AG08395 (cell line): ENCODE measurements at places on chromosomes 2 and 18.

DNA sequence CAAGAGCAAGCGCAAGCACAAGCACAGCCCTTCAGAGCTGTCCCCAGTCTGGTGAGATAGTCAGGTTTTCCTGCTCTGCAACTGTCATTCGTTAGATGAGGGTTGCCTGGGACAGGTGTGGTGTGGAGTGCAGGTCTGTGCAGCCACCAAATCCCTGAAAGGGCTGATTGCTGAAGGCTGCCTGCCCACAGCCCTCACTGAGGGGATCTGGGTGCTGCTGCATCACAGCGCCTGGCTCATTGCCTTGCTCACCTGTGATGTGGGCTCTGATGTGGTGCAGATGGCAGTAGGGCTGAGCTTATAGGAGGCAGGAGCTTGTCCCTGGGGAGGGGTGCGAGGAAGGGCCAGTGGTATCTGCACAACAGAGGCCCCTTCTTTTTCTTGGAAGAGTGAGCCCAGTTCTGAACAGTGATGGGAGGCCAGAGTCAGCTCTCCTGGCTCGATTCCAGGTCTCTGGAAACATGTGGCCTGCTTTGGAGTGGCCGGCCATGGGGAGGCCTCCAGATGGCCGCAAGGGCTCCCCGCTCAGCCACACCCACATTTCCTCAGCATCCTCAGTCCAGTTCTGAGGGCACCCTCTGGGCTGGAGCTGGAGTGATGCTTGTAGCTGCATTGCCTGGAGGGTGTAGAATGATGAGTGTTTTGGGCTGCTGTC, 11.4 kb downstream of the UBE2F start:
- peak; percentile 74 for DNase-seq

GRCh38 chr18:46939337-46939963, 22.0 kb downstream of the KATNAL2 start:
- DNase-seq: peak; percentile 67

DNA sequence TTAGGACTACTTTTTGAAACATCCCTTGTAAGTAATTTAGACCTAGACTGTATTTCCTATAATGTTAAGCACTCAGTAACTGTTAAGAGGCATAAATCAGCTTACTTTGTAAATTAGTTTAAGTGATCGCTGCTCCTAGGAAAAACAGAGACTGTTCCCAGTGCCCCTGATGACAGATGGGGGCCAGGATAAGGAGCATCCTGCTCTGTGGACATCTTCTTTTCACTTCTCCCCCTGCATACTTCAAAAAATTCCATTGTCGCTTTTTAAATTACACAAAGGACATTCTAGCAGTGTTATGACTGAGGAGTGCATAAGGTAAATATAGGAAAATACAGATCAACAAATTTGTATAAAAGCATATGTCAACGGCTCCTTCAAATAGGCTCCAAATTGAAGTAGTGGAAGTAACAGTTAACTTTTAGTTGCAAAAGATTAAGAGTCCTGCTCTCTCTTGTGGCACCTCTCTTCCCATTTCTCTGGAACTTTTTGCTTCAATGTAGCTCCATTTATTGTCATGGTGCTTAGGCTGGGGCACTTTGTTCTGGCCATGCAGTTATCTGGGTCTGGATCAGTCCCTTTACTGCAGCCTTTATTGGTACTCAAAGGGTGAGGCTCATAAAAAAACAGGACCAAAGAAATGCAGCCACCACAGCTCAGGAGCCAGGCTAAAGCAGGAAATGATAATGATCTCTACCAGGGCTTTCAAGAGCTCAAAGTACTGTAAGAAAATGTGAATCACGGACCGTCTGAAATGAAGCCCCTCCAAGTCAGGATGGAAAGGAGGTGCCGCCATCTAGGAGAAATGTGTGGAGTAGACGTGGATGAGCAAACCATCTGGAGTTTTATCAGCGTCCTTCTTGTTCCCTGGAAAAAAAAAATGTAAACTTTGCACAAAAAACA, 162.1 kb upstream of the ZNF516 start:
- DNase-seq: no peak

- DNase-seq: no peak
Measured at GRCh38 chr2:49035481-49035880, 118.8 kb downstream of the FSHR start.

GRCh38 chr2:134361648-134362047, 107.8 kb downstream of the MGAT5 start:
- no peak for DNase-seq

GRCh38 chr2:48790407-48791170, 35.1 kb upstream of the LHCGR start:
- no peak for DNase-seq
